ENCODE measurements at places on chromosomes 5 and 9.

GRCh38 chr9:5629312-5630080, 589 bp downstream of the RIC1 start:
- DNase-seq, result no peak

- DNase-seq, result no peak
These were observed 746 bp downstream of the STRBP start for GRCh38 chr9:123267481-123268198.

DNA sequence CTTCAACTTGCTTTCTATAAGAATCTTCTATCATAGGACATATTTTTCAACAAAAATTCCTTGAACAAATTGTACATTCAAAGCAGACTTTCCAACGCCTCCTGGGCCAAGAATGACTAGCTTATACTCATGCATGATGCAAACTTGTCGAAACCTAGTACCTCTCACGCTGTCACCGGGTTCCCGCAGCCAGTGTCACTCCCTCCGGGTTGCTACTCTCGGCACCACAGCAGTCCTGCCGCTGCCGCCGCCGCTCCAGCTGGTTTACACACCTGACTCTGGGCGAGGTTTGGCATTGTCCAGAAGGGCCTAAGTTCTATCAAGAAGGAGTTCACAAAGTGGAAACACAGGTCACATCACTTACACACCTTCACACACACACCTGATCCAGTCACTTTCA, 244.4 kb downstream of the ADAMTSL1 start:
- DNase-seq, result no peak

- no peak for DNase-seq
These were observed 609.6 kb downstream of the HINT1 start for GRCh38 chr5:130555429-130555828.

DNA sequence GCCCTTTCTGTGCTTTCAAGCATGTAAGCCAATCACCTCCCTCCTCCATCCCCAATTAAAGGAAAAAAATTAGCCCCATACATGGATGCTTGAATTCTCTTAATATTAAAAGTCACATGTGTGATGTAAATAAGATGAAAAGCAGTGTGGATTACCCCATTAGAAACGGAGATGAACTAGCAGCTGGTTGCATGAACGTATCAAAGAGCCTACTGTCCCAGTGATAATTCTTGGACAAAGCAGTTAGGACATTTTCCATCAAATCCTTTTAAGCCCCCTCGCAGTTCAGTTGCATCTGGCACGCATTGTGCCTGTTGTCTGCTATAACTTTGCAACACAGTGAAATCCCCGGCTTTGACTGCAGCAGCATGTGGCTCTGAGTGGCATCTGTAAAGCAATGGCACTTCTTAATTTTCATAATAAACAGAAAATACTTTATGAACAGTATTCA, 285.6 kb downstream of the FBXL7 start:
- DNase-seq, result no peak

All from stimulated activated CD8-positive, alpha-beta memory T cell treated with anti-CD3 and anti-CD28 coated beads, Interleukin-15, amount 100 ng/mL, for 4 hours (primary cell).